HEK293T (cell line): ENCODE measurements at places on chromosomes 7 and 10.

DNA sequence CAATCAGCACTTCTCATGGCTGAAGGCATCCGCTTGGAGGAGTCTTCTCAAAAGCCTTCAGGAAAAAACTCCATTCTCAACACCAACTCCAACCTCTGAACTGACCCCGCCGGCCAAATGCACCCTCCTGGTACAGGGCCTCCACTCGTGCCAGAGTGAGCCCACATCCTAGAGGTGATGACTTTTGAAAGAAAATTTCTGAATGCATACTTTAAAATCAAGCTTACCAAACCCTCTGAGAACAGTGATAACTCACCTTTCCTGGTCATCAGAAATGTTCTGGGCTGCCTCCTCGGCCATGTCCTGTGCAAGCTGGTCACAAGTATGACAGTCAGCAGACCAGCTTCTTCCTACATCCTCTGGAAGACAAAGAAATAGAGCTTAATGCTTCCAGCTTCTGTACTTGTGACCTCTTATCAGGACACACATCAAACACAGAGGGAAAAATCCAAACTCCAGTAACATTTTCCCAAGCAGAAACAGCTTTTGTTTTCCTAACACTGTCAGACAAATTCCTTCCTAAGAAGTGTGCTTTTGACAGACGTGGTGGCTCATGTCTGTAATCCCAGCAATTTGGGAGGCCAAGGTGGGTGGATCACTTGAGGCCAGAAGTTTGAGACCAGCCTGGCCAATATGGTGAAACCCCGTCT lies at the start of gene PKD1L1:
Gene PKD1L1 (minus strand): TSS at position 326 of the 650 bp plus-strand sequence. CDS start 26 bp downstream, at position 300.
- DNase-seq, result no peak

DNA sequence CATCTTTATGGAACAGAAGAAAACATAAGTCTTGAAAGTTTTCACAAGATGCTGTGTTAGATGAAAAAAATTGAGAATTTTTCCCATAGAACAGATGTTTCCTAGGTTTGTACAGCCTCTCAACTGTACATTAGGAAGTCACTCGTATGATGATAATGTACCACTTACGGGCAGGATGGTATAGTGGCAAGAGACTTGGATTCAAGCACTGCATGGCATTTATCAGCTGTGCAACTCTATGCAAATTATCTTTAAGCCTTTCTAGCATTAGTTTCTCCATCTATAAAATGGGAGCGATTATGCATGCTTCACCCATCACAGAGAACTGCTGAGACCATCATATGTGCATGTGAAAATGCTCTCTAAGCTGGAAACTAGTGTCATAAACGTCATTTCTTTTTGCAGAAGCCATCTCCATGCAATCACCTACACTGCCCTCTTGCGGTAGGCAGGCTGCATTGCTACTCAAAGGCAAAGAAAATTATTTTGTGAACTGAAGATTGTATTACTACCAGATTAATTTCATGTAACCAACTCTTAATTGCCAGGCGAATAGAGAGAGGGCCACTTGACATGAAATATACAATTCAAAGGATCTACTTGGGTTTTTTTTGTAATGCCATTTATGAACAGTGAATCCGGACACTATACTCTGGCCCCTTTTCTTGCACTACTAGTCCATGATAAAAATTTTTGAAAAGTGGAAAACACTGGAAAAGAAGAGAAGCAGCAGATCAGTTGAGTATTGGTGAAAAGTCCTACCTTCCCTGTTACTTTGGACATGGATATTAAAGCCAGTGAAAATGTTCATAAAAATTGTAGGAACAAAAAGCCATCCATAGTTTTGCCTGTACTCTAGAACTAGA lies 102.3 kb downstream of the JAZF1 start:
- DNase-seq, result peak; percentile 60

DNA sequence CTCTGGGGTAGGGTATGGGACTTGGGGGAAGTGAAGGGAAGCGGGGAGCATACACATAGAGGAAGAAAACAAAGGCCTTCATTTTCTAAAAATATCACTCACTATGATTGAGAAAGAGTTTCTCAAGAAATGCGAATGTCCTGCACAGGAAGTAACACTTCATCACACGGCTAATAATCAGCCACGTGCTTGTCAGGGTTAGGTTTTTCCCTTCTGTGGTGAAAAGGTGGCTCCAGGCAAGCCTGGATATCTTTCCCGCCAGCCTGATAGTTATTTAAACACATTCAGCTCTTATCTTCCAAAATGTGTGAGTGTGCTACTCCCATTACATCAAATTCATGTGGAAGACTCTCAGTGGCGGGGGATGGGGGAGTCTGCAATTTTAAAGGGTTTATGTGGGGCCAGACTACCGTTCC lies 166.4 kb upstream of the ADO start:
- DNase-seq, result no peak

- no peak for DNase-seq
Observed at GRCh38 chr10:61329854-61330253, 123.3 kb downstream of the TMEM26 start.

- DNase-seq, result no peak
Observed at GRCh38 chr10:121063744-121064143, 212.6 kb downstream of the WDR11 start.

DNA sequence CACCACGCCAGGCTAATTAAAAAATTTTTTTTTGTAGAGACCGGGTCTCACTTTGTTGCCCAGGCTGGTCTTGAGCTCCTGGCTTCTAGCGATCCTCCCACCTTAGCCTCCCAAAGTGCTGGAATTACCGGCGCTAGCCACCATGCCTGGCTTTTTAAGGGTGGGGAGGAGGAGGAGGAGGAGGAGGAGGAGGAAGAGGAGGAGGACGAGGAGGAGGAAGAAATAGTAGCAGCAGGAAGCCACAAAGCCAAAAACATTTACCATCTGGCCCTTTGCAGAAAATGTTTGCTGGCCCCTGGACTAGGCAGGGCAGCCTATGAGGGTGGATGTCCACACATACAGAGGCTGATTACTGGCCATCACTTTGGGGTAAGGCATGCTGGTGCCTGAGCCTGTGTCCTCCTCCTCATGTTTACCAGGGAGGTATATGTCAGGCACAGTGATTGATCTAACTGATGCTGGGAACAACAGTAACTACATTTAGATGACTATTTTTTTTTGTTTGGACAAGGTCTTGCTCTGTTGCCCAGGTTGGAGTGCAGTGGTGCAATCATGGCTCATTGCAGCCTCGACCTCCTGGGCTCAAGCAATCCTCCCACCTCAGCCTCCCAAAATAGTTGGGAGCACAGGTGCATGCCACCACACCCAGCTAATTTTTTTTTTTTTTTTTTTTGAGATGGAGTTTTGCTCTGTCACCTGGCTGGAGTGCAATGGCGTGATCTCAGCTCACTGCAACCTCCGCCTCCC lies 122.1 kb downstream of the HIP1 start:
- no peak for DNase-seq

DNA sequence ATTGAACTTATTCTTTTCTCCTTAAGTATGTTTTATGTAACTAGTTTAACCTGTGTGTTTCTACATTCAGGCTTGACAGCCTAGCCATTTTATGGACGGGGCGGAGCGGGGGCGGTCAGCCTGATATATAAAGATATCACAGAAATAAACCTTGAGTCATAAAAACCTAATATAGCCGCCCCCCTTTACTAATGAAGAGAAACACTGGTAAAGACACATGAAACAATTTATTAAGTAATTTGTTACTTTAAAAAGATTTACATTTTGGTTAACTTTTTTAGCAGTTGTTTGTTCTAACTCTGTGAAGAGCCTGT lies 84.0 kb downstream of the MAPK8 start:
- no peak for DNase-seq

DNA sequence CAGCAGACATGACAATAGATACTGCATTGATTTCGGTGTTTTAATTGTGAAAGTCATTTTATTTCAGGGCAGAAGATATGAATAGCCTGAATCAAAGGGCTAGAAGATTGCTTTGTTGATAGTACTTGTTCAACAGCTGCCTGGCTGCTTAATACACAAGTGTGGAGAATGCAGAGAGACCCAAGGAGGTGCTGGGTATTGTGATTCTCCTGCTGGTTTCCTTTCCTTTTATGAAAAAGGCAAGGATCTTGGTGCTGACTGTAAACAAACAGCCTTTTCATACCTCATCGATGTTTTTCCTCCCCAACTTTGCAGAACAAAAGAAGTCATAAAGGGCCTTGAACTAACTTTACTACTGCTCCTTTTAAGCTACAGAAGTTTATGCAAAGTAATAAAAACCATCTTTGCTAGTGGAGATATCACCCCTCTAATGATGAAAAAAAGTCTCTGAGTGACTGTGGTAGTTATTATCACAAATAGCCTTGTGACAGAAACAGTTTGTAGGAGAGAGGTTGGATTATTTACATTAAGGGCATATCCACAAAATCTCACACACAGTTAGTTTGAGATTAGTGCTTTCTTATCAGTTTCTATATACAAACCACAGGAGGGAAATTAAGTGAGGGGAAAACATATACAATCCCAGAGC lies 800.0 kb downstream of the LRMDA start:
- DNase-seq, result peak; percentile 21

DNA sequence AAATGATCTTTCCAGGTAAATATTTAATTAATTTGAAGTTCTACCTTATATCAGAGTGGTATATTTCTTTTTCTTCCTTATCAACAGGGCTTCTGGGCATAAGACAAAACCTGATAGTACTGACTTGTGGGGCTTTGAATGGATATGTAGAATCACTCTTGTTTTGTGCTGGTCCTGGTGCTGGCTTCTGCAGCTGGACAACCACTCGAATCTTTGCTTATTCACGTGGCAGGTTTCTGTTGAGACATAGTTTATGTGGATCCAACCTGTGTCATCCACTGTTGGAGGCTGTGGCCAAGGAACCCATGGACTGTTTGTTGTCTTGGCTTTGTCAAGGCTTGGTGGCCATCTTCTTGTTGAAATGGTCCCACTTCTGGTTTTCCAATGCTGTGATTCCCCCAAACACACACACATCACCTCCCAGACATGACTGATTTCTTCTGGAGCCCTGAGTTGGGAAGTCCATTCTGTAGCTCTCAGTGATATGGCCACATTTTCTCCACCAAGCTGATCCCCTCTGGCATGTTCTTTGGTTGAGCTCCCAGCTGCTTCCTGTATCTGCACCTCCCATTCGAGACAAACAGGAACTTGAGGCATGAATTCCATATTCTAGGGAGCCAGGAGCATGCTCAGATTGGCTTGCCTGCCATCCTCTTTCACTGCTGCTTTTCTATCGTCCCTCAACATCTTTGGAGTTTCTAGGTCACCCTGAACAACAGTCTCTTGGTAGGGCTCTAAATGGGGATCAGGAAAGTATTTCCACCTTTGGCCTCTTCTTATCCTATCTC lies 19.5 kb downstream of the TAS2R41 start:
- DNase-seq, result no peak

- no peak for DNase-seq
Observed at GRCh38 chr10:69748621-69749020, 53.1 kb upstream of the COL13A1 start.

- DNase-seq, result no peak
Observed at GRCh38 chr7:153301936-153302335, 542.4 kb downstream of the ACTR3B start.

DNA sequence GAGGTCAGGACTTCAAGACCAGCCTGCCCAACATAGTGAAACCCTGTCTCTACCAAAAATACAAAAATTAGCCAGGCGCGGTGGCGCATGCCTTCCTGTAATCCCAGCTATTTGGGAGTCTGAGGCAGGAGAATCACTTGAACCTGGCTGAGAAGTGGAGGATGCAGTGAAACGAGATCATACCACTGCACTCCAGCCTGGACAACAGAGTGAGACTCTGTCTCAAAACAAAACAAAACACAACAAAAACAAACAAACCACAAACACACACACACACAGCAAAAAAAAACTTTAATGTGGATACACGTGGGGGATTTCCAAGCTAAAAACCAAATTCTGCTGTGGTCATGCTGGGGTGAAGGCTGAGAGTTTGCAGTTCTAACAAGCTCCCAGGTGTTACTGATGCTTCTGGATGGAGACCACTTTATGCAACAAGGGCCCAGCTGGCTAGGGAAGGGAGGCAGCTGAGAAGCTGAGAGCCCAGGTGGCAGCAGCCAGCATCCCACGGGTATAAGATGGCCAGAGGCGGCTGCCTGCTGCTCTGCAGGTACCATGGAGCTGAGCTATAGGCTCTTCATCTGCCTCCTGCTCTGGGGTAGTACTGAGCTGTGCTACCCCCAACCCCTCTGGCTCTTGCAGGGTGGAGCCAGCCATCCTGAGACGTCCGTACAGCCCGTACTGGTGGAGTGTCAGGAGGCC lies at the start of gene ZP3:
Gene ZP3 (plus strand): TSS at position 538 of the 699 bp plus-strand sequence. CDS start 15 bp downstream, at position 553.
- no peak for DNase-seq

DNA sequence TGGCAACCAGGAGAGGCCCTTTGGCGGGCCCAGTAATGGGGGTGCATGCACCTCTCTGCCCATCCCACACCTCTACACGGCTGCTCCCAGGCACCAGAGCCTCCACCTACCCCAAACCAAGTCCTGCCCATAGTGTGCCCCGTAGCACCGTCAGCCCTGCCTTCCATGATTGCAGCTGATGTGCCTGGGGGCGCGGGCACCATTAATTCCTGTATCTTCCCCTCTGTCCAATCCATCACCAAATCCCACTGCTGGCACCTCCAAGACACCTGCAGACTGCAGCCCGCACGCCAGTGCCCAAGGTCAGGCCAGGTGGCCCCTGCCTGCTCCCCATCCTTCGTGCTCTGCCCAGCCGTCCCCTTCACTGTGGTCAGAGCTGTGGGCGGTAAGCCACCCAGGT lies 533.0 kb downstream of the PTPRN2 start:
- no peak for DNase-seq

DNA sequence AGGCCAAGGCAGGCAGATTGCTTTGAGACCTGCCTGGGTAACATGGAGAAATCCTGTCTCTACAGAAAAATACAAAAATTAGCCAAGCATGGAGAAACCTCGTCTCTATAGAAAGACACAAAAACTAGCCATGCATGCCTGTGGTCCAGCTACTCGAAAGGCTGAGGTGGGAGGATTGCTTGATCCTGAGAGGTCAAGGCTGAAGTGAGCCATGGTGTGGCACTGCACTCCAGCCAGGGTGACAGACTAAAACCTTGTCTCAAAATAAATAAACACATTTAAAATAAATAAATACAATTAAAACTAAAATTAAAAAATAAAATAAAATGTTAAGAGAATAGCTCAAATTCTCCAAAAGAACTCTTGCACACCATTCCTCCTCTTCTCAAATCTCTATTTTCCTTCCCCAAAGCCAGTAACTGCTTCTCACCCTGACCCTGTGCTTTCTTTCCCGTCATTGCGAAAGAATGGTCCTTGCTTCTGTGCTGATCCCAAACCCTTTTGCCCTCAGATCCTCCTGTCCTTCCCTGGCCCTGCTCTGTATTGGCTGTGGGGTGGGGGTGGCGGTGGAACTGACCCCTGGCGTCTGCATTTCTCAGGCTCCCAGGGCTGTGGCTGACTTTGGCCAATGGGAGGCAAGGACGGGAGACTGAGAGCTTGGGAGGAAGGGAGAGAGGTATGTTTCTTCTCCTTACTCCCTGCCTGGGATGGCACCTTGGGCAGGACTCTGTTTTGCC lies 12.4 kb downstream of the SRGN start:
- DNase-seq, result no peak
